Renal pelvis (tissue), 12 donors: ENCODE measurements at places on chromosomes 1 and 21.
A peak's percentile ranks its signal among the peaks of the same experiment; 100 is the strongest.

GRCh38 chr21:38077569-38077968 is 161.3 kb upstream of the KCNJ6 start:
- no peak for DNase-seq

DNA sequence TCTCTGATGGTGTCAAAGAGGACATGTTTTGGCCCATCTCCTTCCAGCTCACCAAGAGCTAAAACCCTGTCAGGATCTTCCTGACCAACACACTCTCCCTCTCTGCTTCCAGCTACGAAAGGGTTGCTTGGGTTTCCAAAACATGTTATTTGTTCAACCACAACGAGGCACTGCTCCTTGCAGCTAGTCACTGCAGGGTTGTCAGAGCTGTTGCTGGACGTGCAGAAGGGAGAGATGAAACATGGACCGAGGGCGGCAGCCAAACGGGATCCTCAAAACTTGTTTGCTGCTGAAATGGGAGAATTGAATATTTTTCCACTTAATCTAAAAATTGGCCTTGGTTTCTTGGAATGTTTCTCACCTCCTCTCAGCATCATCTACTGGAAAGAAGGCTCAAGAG is 12.4 kb downstream of the ZBTB18 start:
- DNase-seq = no peak

DNA sequence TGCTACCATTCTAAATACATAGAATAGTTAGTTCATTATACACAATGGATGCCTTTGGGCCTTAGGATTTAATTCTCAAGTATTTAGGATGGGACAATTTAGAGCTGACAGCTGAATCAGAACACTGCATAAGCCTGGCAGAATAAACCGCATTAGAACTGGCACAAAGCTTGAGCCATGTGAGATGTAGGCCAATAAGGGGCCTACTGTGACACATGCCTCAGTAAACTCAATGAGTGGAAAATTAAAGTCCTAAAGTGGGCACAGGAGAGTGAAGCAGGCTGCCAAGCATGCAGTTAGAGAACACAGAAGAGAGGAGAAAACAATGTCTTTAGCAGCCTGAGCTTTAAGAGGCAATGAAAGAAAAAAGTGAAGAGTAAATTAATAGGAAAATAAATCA is 24.3 kb downstream of the SCYL3 start:
- no peak for DNase-seq

DNA sequence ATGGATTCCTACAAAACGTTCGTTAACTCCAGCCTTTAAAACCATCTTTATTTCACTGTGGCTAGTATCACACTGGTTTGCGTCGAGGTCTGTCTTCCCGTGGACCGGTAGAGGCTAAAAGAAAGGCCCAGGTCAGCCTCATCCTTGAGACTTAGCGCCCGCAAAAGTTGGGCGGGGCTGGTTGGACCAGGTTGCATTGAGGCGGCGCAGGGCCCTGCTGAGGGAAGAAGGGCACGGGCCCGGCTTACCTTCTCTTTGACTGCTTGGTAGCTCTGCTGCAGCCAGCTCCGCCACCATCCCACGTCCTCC is 455 bp downstream of the BSDC1 start:
- peak; percentile 52 for DNase-seq

DNA sequence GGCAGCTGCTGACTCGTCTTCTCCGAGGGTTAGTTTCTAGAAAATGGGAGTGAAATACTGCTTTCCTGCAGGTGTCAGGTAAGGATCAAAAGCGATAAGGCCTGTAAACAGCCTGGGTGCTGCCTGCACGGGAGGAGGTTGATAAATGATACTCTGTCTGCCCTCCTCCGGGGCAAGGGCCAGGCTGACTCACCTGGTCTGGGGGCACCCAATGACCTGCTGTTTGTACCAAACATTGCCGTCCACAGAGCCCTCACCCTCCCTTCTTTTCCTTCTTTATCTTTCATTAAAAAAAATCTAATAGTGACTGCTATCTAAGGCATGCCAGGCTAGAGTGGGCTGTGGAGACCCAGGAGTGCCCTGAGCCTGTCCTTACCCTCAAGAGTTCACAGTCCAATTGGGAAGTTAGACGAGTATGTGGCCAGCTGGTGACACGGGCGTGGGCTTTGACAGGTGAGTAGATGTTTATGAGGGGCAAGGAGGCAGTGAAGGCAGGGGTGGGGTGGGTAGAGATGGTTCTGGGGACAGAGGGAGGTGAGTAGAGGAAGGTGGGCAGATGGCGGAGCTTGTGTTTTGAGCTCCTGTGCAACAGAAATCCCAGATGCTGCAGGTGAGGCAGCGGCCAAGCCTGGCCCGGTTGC is 16.2 kb downstream of the EDN2 start:
- no peak for DNase-seq

GRCh38 chr1:5921671-5922070 is 70.6 kb downstream of the NPHP4 start:
- DNase-seq = no peak

GRCh38 chr1:80218112-80218511 is 1211.6 kb upstream of the ADGRL4 start:
- peak; percentile 29 for DNase-seq

GRCh38 chr1:8474369-8474768 is 156.5 kb downstream of the SLC45A1 start:
- DNase-seq = no peak

- no peak for DNase-seq
Observed at GRCh38 chr1:111448482-111448917, 556 bp downstream of the WDR77 start.

DNA sequence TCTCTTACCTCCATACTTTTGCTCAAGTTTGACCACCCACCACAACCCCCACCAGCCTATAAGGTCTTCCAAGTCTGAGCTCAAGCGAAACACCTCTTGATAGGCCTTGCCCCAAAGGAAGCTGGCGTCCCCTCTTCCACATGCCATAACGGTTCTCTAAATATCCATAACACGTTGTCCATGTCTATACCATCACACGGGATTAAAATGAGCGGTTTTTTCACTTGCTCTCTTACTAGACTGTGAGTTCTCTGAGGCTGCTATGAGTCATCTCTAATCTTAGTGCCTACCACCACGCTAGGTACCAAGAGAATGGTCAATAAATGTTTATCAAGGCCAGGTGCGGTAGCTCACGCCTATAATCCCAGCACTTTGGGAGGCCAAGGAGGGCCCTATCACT is 41.0 kb downstream of the WASF2 start:
- DNase-seq = no peak

- DNase-seq = peak; percentile 34
Observed at GRCh38 chr1:37890378-37891014, 31.1 kb upstream of the MTF1 start.

GRCh38 chr1:103496014-103496635 is 29.4 kb upstream of the RNPC3 start:
- no peak for DNase-seq

DNA sequence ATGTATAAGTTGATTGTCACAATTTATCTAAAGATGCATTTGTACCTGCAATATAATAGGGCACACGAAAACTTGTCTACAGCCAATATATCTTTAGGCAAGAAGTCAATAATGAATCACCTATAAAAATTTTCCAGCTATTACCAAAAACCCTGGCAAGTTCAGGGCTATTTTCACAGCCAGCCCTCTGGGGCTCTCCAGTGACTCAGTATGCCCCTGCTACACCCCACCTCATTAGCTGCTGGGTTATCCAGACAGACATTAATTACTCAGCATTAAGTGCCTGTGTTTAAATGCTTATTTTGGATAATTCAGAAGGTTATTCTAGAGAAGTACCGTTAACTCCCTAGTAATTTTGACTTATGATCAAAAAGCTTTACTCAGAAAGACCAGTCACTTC is 220.2 kb downstream of the TBX15 start:
- no peak for DNase-seq

GRCh38 chr1:153842006-153842471 is 66.8 kb downstream of the SLC27A3 start:
- no peak for DNase-seq

DNA sequence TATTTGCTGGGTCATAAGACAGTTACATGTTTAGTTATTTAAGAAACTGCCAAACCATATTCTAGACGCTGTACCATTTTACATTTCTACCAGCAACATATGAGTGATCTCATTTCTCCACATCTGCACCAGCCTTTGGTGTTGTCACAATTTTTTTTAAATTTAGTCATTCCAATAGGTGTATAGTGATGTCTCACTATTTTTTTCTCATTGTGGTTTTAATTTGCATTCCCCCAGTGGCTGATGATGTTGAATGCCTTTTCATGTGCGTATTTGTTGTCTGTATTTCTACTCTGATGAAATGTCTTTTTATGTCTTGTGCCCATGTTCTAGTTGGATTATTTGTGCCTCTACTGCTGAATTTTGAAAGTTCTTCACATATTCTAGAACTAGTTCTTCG is 38.4 kb downstream of the NFASC start:
- no peak for DNase-seq

- DNase-seq = no peak
Observed at GRCh38 chr1:156400191-156400935, 31.4 kb downstream of the RHBG start.

GRCh38 chr1:246699095-246699735 is 25.0 kb upstream of the SCCPDH start:
- peak; percentile 87 for DNase-seq

DNA sequence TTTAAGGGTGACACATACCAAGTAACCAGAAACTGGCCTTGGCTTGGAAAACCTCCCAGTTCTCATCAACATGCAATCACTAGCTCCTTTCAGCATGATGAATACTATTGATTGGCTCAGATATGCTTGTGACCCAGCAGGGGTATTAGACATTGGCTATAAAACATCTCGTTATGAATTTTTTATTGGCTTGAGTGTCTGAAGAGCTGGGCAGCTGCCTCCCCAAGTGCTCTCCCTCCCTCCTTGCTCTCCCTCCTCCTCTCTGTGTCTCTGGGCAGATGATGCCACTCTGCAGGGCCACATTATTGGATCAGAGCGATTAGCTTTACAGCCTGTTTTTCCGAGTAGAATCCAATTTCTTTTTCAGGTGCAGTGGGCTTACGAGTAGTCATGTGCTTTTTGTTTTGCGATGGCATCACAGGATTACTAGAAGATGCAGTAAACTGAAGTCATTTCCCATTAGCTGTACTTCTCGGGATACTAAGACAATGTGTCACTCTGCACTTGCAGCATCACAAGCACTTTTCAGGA is 79.3 kb upstream of the ATF3 start:
- DNase-seq = no peak

GRCh38 chr1:20342294-20343148 is 51.8 kb downstream of the VWA5B1 start:
- DNase-seq = no peak

- no peak for DNase-seq
Observed at GRCh38 chr1:188986745-188987417, 1490.8 kb downstream of the BRINP3 start.
